Activated naive CD4-positive, alpha-beta T cell treated with anti-CD3 and anti-CD28 coated beads, Interleukin-2, amount 50 U/mL, for 72 hours (primary cell): ENCODE measurements at places on chromosomes 13 and 19. TPM values are rescaled to one million over a fixed set of nuclear protein-coding genes. Genes with fewer than 3 reads are reported as not detected.

GRCh38 chr19:52639996-52640395 is 1.8 kb upstream of the ZNF83 start:
- DNase-seq = no peak

Gene FFAR1
- total RNA-seq = 1.5 TPM

Gene TEX26
- not detected for total RNA-seq

Gene FPR1
- not detected for total RNA-seq

DNA sequence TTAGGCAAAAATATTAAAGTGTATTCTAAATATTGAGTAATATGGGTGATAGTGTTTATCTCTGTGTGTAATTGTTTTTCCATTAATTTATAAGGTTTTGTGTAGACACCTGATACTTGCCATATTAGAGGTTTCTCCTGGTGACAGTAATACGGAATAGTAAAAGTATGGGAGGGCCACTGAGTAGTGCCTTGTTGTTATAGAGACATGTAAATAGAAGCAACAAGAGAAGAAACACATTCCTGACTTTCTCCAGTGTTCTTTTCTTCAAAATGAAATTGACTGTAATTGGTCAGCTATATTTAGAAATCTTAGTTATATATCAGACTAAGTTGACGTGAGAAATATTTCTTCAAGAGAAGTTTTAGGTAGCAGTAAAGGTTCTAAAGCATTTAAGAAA is 18.5 kb downstream of the RNASEH2B start:
- no peak for DNase-seq

DNA sequence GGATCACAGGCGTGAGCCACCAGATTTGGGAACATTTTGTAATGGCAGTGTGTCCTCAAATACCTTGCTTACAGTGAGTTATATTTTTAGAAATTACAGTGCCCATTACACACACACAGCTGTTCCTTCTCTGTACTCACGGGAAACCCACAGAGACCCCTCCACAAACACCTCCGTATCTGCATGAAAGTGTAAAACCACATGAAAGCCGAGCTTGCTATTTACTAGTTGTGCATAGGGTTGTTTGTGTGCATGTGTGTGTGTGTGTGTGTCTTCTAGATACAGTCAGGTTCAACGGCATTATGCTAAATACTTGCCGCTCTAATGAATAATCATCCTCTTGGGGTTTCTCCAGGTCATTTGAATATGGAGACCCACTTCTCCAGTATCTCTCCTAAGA is 22.3 kb upstream of the LILRA2 start:
- no peak for DNase-seq

Gene ZNF575
- total RNA-seq = 0.98 TPM

Gene TNFSF13B
- total RNA-seq = 6.6 TPM

DNA sequence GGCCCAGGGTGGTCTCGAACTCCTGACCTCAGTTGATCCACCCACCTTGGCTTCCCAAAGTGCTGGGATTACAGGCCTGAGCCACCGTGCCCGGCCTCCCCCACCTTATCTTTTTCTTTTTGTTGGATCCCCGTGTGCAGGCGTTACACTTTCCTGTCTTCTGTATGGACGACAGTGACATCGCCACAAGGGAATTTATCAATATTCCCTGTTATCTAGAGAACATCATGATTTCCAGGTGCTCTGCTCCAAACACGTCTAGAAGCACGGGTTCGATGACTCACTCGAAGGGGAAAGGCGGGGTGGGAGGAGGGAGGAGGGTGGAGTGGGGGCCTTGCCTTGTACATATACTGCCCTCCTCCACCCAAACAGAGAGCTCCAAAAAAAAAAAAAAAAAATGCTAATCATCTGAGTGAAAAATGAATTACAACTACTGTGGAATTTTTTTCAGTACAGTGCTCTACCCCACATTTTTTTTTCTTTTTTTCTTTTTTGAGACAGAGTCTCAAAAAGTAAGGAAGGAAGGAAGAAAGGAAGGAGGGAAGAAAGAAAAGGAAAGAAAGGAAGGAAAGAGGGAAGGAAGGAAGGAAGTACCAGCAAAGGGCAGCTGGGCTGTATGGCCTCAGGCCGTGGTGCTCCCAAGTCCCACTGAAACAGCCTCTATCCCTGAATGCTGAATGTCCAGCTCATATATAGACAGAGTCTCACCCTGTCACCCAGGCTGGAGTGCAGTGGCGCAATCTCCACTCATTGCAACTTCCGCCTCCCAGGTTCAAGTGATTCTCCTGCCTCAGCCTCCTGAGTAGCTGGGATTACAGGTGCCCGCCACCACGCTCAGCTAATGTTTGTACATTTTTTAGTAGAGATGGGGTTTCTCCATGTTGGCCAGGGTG is 36.8 kb downstream of the INSR start:
- DNase-seq = no peak

Gene FCGBP
- 4.6 TPM for total RNA-seq

DNA sequence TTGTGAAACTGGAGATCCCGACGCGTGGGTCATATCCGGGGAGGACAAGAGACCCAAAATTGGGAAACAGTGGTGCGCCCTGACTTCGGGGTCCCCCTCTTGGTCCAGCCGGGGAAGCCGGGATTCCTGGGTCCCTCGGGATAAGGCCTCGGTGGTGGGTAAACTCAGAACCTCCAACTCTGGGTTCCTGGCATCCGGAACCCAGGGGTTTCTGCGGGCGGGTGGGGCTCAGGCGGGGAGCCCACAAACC is 688 bp downstream of the ZFP36 start:
- DNase-seq = no peak

Gene SLC10A2
- total RNA-seq = not detected

Gene COL4A2
- not detected for total RNA-seq

GRCh38 chr13:36366031-36366430 is 19.8 kb upstream of the SPART start:
- no peak for DNase-seq

Gene TSSK6
- 5.5 TPM for total RNA-seq

DNA sequence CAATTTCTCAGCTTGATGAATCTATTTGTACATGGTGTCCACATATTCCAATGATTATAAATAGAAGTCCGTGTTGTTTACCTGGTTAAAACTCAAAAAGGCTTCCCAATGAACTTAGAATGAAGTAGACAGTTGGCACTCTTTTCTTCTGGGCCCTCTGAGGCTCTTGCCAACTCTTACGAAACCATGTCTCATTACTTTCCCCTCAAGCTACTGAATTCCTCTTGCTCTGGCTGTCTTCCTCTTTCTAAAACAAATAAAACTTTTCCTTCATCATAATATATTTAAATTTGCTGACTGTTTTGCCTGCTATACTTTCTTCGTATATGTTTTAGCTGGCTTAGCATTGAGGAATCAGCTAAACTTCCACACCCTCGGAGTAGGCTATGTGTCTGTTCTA is 139.7 kb downstream of the SLITRK6 start:
- no peak for DNase-seq

GRCh38 chr13:105200181-105200580 is 1335.3 kb downstream of the EFNB2 start:
- DNase-seq = no peak

DNA sequence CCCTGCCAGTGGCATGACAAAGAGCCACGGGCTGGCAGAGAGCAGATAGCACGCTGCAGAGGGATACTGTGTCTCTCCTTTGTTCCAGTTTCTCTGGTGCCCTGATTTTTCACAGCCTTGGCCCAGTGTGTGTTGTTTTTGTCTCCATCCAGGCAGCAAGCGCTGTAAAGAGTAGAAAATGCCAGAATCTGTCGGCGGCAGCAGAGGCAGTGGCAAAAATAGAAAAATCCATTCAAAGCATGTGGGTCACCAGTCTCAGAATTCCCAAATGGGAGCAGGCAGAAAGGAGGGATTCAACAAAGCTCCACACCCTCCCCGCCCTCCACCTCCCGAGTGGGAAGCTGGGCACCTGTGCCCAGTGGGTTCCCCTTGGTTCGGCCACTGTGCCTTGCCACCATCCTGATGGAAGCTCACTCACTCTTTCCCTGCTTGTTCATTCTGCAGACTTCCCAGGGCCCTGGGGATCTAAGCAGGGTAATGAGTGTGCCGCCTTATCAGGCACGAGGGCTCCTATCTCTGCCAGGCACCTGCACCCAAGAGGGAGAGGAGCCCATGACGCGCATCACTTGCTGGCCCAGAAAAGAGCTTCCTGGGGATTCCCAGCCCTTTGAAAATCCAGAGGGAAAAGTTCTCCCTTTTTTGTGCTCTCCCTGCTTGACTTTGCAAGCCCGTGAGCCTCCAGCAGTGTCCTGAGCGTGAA is 416.9 kb downstream of the IRS2 start:
- no peak for DNase-seq

Gene ZNF765
- 10.1 TPM for total RNA-seq

- no peak for DNase-seq
Observed at GRCh38 chr19:56839652-56840450, 675 bp downstream of the PEG3 start.

DNA sequence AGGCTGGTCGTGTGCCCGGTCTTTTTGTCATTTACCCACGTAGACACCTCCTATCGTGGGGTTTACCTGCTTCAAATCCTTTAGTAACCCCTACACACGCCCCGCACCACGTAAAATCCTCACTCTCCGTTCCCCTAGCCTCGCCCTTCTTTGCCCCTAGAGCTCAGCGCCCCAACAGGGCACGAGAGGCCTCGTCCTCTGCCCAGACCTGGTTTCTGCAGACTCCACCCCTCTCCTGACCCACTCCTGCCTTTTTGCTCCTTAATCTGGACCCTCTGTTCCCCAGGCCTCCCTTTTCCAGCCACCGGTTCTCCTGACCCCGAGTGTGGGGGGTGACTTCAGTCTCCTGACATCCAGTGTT is 412 bp downstream of the ZNF528 start:
- DNase-seq = no peak

DNA sequence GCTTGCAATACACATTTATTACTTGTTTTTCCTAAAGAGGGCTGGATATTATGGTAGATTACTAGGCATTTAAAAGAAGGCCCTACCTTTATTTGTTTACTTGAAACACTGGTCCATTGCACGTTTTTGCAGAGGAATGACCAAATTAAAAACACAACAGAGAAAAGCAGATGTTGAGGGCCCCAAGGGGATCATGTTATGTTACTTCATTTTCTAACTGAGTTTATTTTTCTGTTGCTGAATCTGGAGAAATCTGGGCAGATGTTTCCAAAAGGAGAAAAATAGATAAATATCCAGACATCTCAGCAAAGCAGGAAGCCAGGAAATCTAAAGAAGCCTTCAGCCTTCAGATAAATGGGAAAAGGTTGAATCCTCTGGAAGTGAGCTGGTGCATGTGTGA is 353.0 kb downstream of the NDFIP2 start:
- DNase-seq = no peak

DNA sequence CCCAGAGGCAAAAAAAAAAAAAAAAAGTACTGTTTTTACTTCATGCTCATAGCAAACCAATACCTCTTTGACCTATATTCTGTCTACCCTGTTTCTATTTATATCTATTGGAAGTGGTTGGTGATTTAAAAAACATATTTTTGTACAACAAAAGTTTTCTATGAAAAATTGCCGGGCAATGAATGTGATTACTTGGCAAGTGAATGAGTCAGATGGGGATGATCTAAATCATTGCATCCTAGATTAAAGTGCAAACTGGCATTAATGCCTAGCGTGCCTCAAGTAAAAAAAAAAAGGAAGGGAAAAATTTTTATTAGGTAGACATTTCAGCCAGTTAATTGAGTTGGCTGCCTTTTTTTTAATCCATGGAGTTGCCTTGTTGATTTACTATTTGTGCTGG is 500.6 kb downstream of the KCTD12 start:
- no peak for DNase-seq

DNA sequence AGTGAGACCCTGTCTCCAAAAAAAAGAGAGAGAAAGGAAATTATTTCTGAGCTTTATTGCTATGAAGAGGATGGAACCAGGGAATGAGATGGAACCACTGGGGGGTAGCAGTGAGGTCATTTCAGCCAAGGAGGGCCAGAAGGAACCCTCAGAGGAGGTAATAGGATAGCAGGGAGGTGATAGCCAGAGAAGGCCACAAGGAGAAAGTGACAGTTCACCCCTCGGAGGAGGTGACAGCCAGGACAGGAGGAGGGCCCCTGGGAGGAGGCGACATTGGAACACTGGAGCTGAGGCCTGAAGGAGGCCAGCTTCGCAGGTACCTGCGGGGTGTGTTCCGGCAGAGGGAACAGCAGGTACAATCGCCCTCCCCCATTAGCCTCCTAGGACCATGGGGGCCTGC is 675 bp upstream of the PGPEP1 start:
- no peak for DNase-seq

Gene SLITRK6
- total RNA-seq = not detected

Gene ZSCAN4
- total RNA-seq = 0.18 TPM

DNA sequence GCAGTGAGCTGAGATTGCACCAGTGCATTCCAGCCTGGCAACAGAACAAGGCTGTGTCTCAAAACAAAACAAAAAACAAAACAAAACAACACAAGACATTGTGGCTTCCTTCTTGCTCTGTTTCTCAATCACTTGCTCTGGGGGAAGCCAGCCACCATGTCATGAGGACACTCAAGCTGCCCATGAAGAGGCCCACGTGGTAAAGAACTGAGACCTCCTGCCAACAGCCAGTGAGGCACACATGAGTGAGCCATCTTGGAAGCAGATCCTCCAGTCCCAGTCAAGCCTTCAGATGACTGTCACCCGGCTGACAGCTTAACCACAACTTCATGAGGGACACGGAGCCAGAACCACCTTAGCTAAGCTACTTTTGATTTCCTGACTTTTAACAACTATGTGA is 25.2 kb downstream of the CPT1C start:
- no peak for DNase-seq

- DNase-seq = no peak
Observed at GRCh38 chr13:59472134-59472533, 691.6 kb downstream of the DIAPH3 start.
